Activated CD4-positive, alpha-beta T cell treated with anti-CD3 and anti-CD28 coated beads, Interleukin-2, amount 50 U/mL, for 48 hours (primary cell): ENCODE measurements at places on chromosomes 4 and X.

DNA sequence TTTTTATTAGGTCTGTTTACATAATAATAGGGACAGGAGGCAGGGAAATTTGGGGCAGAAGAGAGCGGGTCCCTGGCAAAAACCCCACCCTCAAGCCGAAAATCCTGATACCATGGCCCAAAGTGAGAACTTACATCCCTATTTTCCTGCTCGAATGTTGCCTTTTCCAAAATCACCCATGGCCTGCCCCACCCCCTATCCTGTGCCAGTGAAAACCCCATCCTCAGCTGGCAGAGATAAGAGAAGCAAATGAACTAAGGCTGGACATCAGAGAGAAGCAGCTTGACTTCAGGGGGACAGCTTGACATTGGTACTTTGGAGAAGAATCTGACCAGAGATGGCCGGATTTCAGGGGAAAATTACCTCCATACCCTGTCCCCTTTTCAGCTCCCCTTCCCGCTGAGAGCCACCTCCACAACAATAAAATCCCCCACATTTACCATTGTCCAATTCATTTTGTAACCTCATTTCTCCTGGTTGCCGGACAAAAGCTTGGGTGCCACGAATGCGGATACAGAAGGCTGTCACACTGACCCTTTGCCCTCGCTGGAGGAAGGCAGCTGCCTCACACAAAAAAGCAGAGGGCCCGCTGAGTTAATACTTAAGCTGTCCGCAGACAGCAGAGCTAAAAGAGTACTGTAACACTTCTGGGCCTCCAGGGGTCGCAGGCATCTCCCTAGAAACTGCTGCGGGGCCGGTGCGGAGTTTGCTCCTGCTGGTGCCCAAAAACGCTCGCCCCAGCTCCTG, 196.2 kb downstream of the SNCA start:
- DNase-seq, result no peak

- DNase-seq, result no peak
These were observed 219.4 kb downstream of the SLC4A4 start for GRCh38 chr4:71558248-71558647.

DNA sequence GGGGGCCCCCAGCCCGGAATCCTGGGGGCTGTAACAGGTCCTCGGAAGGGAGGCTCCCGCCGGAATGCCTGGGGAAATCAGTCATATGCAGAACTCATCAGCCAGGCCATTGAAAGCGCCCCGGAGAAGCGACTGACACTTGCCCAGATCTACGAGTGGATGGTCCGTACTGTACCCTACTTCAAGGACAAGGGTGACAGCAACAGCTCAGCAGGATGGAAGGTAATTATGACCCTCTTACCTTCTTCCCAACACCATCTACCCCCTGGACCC, 1.0 kb downstream of the FOXO4 start:
- no peak for DNase-seq

DNA sequence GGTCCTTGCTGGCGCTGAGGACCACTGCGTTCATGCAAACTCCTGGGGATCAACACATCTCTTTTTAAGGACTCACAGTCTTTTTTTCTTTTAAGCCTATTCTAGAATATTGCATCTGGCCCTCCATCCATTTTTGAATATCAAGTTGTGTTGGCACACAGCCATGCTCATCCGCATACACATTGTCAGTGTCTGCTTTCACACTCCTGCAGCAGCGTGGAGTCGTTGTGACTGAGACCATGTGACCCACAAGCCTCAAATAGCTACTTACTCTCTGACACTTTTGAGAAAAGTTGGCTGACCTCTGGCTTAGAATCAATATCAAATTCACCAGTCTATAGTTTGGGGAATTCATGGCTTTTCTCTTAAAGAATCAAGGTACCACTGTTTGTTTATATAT, 191.8 kb upstream of the S100G start:
- DNase-seq, result no peak

GRCh38 chr4:54333657-54334056, 104.6 kb downstream of the PDGFRA start:
- DNase-seq, result no peak

GRCh38 chr4:47536966-47537365, 51.9 kb downstream of the ATP10D start:
- DNase-seq, result no peak

- peak; percentile 33 for DNase-seq
These were observed 11.0 kb downstream of the ARHGAP36 start for GRCh38 chrX:131068945-131069719.

DNA sequence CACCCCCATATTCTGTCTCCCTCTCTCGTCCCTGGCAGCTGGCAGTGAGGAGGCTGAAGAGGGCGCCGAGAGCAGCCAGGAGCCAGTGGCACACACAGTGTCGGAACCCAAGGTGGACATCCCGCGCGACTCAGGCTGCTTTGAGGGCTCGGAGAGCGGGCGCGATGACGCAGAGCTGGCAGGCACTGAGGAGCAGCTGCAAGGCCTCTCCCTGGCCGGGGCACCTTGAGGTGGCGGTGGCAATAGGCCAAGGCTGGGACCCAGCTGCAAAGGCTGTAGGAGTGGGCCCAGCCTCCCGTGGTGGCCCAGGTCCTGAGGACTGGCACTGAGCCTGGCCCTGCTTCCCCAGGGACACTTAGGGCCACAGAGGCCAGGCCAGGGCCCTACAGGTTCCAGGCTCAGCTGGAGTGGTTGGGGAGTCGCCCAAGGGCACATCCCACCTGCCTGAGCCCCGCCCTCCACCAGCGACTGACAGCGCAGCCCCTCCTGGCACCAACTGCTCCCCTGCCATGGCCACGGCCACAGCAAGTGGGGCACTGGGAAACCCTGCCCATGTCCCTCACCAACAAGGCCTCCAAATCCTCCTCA, 13.9 kb downstream of the SASH3 start:
- no peak for DNase-seq

DNA sequence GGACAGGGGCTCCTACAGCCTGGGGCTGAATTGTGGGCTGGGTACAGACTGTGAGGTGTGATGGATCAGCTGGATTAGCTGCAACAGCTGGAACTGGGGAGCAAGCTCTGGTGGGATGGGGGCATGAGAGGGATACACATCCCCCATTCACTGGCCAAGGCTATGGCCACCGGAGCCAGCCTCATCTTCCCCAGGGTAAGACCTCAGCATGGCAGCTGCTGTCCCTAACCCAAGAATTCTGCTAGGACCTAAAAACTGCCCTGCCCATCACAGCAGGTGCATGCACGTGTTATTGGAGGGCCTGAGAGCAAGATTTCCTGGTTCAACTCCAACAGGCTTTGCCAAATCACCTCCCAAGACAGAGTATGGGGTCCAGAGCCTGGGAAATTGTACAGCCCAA, 258.6 kb upstream of the AGTR2 start:
- no peak for DNase-seq

DNA sequence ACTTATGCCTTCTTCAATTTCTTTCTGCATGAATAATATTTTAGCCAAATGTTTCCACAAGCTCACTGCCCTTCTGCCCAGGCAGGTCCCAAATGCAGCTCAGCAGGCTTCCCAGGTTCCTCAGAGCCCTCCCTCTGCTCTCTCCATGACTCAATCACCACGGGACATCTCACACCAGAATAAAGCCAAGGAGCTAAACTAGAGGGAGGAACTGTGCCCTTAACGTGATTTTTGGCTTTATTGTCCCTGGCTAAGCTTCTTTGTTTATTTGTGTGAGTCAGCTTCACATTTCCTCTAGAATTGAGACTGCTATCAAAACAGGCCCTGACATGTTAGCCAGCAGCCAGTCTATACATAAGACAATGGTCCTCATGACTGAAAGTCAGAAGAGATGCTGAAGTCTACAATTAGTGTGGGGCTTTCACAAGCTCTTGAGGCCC, 186.4 kb upstream of the GALNT7 start:
- no peak for DNase-seq

DNA sequence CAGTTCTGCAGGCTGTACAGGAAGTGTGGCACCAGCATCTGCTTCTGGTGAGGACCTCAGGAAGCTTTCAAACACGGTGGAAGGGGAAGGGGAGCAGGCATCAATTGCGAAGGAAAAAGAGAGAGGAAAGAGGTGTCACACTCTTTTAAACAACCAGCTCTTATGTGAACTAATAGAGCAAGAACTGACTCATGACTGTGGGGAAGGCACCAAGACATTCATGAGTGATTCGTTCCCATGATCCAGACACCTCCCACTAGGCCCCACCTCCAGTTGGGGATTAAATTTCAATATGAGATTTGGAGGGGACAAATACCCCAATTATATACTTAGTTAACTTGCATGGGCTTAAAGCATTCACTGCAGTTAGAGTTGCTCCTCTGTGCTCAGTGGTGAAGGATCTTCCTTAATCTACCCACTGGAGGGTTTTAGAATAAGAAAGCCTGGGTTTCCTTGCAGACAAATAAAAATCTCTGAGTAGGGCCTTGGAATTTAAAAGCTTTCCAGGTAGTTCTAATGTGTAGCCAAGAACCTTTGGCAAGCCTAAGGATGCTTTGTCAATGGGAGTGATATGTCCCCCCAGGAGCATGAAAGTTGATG, 60.0 kb downstream of the SYNPO2 start:
- no peak for DNase-seq

DNA sequence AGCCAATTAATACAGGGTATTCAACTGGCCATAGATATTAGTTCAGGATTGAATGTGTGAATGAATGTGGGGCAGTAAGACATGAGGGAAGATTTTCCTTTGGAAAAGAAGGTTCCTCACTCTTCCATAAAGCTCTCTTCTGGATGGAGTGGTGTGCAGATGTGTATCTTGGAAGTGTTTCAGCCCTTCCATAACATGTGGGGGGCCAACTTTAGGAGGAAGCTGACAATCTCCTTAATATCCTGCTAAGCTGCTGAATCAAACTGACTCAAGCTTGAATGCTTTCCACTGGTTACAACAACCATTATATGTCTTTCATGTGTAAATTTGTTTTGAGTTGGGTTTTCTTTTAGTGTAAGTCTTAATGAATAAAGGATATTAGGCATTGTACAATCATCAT, 40.3 kb downstream of the FANCB start:
- no peak for DNase-seq

DNA sequence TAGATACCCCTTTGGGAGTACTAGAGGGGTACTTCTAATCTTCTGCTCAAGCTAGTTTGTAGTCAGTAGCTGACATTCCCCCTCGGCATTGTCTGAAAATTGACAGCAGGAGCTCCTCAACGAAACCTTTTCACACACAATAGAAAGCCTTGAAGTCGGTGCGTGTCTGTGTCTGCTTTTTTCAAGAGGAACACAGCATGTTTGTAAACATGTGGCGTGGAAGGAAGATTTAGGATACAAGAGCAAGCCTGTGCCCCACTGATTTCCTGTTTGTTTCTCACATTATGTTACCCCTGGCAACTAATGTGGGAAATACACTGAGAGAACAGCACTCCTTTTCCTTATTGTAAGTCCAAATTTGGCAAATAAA, 252.6 kb downstream of the ANKRD50 start:
- DNase-seq, result no peak

DNA sequence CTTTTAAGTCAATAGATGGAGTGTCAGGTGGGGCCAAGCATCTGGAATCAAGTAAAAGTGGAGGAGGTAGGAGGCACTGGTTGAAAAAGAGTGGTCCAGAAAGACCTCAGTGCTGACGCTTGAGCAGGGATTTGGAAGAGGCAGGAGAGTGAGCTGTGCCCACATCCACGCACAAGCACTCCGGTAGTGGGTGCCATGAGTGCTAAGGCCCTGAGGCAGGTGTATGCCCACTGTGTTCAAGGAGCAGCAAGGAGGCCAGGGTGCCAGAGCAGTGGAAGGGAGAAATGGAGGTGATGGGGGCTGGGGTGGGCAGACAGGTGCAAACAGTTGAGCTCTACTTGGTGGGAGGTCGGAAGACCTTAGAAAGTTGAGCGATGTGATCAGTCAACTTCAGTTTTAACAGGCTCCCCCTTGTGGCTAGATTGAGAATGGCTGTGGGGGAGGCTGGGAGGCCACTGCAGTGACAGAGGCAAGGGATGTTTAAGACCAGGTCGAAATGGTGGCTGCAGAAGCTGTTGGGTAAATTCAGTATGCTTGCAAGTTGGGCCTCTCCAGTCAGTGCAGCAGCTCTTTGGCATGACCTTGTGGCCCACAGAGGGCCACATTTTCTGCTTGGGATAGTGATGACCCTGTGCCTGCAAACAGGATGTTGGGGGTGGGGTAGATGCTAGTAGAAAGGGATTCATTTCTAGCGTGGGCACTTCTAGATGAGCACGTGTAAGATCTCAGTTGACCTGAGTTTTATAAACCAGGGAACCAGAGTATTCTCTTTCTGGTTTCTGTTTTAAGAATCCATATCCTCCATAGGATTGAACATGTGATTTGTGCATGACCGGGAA, 12.7 kb downstream of the TKTL1 start:
- peak; percentile 88 for DNase-seq

GRCh38 chrX:105552395-105552794, 269.9 kb upstream of the NRK start:
- DNase-seq, result no peak

GRCh38 chr4:121072224-121073003, at the start of gene NDNF:
TSS of gene NDNF (minus strand) at chr4:121072535. CDS start at chr4:121045837, 26,698 bp downstream.
- peak; percentile 61 for DNase-seq

DNA sequence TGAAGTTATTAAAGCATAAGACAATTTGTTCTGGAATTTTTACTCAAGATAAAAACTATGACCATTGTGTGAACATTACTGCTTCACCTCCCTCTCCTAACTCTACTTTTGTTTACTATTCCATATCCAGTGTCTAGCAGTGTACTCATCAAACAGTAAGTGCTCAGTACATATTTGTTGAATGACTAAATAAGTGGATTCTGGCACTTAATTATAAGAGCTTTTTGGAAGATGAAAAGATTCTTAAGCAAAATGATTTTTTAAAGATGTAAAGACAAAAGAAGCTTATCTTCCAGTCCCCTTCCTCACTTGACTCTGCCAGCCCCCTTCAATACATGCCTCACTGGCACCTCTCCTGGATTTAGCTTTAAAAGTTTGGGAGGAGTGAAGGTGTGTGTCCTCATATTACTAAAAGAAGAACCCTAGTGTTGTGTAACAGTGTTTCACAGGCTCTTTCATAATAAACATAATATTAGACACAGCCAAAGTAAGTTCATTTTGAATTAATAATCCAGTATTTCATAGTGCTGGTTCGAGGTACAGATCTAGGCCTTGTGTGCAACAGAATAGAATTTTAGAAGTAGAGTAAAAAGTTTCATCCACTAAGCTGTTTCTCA, 53.0 kb downstream of the GAB1 start:
- DNase-seq, result no peak

- DNase-seq, result peak; percentile 79
These were observed 46.5 kb upstream of the HMX1 start for GRCh38 chr4:8917868-8918783.

- no peak for DNase-seq
These were observed 3.1 kb upstream of the MSX1 start for GRCh38 chr4:4856071-4857000.

DNA sequence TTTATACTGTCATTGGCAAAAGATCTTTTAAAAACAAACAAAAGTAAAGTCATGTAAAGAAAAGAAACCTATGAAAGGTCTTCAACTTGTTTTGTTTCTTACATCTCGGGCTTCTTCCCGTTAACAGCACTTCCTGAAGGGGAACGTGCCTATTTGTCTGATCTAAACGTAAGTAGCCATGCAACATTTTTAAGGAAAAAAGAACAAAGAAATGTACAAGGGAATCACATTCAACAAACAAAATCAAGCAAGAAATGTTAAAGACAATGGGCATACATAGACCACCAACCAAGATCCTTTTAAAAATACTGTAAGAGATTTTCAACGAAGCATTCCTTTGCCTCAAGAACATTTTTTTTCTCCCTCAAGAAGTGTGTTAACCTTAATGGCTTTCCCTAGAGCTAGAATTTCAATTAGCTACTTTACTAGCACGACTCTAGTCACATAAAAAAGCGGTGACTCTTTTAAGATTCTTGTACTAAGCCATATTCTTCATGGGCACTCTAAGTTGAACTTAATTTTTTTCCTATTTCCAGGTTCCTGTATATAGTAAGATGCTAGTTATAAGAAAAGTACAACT, 112.0 kb upstream of the TTC29 start:
- DNase-seq, result no peak

- peak; percentile 19 for DNase-seq
These were observed 222.6 kb downstream of the SPIN4 start for GRCh38 chrX:63128509-63128908.
